ENCODE measurements at places on chromosomes 5 and 9.

GRCh38 chr5:172958331-172959046 lies 735 bp upstream of the RPL26L1 start:
- DNase-seq, result peak; percentile 42

DNA sequence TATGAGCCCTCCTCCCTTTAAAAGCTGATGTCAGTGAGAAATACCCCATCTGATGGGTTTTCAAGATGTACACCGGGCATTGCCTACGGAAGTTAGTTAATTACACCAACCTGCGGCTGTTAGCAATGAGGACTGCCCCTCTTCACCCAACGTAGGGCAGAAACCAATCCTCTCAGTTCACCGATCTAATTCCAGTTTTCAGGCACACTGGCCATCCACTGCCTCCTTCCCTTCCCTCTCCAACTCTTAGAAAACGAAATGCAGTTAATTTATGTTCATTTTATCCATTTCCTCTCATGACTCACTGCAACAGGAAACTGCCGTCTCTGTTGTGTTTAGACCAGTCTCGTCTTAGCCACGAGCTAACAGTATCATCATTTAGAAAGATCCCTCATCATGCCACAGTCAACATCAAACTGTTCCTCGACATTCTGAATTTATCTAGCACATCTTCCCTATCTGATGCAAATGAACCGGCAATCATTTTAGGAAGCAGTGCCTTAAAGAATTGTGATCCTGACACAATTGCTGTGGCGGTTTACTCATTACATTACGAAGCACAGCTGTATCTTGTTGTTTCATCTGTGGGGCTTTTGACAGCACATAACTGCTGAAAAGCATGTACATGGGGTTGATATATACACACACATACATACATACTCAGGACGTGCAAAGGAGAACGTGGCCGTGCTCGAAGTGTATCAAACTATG lies 168.6 kb downstream of the EFNA5 start:
- no peak for DNase-seq

- DNase-seq, result no peak
Measured at GRCh38 chr9:130263601-130264413, 1.8 kb upstream of the HMCN2 start.

GRCh38 chr5:90878549-90879196 lies 320.1 kb downstream of the ADGRV1 start:
- no peak for DNase-seq

DNA sequence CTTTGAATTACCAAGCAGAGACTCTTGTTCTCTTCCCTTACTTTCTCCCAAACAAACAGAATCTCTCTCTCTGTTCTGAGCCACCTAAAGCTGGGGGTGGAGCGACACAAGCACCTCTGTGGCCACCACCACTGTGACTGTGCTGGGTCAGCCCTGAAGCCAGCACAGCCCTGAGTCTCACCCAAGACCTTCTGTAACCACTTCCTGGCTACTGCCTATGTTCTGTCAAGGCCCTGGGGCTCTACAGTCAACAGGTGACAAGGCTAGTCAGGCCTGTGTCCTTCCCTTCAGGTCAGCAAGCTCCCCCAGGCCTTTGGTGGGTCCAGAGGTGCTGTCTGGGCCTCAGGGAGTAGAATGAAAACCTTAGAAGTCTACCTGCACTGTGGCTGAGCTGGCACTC lies 26.1 kb upstream of the SLC28A3 start:
- no peak for DNase-seq

GRCh38 chr5:1781107-1781506 lies 18.5 kb downstream of the MRPL36 start:
- no peak for DNase-seq

DNA sequence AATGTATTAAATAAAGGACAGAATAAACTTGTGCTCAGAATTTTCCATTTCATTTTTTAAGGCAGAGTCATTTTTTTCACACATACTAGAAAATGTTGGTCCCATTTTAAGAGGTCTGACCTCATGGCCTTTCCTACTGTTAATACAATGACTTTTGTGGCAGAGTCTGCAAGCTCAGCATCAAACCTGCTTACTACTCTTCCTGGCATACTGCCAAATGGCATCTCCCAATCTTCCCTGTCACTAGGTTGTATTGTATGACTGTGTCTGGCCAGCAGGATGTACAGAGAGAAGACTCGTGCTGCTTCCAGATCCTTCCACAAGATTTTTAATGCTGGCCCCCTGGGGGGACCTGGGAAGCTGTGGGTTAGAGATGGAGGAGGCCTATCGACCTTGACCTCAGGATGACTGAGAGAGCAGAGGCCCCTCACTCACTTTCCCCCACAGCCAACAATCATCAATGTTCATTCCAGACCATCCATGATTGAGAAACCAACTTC lies 64.7 kb downstream of the BARX1 start:
- DNase-seq, result no peak

- no peak for DNase-seq
Measured at GRCh38 chr5:68458416-68459021, 243.0 kb downstream of the PIK3R1 start.

DNA sequence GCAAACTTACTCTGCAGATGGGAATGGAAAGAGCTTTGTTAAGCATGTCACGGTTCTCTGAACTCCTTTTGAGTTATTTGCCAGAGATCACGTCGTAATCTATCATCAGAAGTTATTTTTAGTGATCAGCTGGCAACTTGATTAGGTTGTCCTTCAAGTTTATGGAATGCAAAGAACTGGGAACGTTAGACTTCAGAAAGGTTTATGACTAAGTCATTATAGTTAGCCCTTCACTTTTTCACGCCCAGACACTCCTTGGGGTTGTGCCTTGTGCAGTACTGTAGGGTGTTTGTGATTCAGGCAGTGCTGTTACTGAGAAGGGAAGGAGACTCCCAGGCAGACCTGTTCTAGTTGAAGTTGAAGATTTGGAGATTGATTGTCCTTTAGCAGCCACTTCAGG lies 26.8 kb upstream of the PHF2 start:
- DNase-seq, result no peak

GRCh38 chr5:101103874-101104273 lies 200.8 kb upstream of the ST8SIA4 start:
- no peak for DNase-seq

DNA sequence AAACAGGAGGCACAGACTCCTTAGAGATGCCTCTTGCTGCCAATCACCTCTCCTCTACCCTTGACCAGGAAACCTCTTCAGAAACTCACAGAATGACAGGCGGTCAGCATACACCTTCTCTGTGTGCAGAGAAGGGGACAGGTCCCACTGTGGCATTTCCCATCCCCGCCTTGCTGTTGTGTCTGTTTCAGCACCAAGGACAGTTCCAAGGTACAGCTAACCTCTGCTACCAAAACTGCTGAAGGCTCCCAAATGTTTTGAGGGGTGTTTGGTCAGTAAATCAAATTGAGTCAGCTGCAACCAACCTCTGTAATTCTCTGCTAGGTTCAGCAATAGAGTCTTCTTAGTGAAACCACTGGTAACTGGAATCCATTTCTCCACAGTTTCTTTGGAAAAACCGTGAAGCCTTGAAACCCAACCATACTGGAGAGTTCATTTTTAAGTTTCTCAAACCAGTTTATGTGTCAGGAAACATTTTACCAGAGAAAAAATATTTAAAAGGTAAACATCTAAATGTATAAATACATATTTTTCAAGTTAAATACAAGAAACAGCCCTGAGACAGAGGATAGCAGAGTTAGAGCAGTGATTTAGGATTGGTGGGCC lies 122.0 kb downstream of the DRD1 start:
- DNase-seq, result no peak

- no peak for DNase-seq
Measured at GRCh38 chr5:60257596-60258271, 364.2 kb upstream of the PDE4D start.

GRCh38 chr5:146580237-146580636 lies 64.2 kb upstream of the GPR151 start:
- no peak for DNase-seq

DNA sequence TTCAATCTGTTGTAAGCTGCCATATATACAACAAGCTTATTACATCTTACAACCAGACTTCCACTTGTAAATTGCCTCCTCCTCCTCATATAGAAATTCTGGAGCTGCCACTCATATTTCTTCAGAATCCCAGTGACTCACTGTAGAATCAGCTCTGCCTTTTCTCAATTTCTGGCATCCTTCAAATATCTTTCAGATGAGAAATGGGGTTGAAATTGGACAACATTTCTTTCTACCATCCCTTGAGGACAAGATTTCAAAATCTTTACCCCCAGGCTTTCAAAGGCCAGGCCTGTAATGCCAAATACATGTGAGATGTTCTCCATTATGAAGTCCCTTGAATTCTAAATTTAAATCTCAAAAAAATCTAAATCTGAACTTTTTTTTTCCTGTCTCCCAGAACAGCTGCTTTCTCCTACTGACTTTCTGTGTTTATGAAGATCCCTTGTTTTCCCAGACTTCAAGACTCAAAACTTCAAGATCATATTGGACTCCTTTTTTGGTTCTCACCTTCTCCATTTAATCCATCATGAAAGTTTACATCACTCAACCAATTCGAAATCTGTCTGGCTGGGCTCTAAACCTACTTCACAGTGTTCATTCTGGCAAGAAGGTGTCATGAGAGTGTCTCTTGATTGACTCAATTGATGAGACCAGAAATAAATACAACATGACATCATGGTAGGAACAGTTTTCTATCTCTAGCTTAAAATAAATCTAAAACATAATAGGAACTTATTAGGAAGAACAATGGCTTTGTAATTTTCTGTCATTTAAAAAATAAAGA lies 109.8 kb downstream of the HMHB1 start:
- no peak for DNase-seq

DNA sequence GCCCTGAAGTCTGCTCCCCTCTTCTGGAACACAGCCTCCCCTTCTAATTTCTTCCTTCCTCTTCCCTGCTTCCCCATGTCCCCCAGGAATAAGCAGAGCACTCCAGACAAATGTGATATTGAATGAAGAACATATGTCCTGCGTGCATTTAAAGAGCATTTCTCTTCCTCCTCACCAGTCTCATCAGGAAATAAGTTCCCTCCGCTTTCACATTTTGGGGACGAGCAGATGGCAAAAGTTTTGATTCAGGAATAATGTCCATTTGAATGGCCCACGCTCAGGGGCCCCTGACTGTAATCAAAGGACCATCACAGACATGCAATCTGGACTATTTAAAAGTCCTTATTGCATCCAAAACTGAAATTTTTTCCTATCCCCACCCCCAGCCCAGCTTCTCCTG lies 316.1 kb downstream of the CDK5RAP2 start:
- no peak for DNase-seq

DNA sequence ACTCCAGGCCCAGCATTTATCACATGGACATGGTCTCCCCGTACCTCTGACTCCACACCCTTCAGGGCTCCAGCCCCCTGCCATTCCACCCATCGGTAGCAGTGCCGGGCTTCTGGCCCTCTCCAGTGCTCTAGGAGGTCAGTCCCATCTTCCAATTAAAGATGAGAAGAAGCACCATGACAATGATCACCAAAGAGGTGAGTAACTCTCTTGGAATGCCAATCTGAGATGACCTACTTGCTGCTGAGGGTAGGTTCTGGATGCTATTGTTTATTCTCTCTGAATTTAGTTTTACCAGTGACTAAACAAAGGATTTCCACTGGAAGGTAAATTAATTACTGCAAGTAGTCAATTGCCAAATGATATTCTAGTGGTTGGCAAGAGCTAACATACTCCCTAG lies 80.8 kb downstream of the TLE4 start:
- no peak for DNase-seq

All from stimulated activated CD4-positive, alpha-beta T cell treated with anti-CD3 and anti-CD28 coated beads, Interleukin-1b, Interleukin-23, amount 100 ng/mL, for 1 hour (primary cell).